CD8-positive, alpha-beta T cell (primary cell): ENCODE measurements at places on chromosomes 1 and 21.
A peak's percentile ranks its signal among the peaks of the same experiment; 100 is the strongest.

DNA sequence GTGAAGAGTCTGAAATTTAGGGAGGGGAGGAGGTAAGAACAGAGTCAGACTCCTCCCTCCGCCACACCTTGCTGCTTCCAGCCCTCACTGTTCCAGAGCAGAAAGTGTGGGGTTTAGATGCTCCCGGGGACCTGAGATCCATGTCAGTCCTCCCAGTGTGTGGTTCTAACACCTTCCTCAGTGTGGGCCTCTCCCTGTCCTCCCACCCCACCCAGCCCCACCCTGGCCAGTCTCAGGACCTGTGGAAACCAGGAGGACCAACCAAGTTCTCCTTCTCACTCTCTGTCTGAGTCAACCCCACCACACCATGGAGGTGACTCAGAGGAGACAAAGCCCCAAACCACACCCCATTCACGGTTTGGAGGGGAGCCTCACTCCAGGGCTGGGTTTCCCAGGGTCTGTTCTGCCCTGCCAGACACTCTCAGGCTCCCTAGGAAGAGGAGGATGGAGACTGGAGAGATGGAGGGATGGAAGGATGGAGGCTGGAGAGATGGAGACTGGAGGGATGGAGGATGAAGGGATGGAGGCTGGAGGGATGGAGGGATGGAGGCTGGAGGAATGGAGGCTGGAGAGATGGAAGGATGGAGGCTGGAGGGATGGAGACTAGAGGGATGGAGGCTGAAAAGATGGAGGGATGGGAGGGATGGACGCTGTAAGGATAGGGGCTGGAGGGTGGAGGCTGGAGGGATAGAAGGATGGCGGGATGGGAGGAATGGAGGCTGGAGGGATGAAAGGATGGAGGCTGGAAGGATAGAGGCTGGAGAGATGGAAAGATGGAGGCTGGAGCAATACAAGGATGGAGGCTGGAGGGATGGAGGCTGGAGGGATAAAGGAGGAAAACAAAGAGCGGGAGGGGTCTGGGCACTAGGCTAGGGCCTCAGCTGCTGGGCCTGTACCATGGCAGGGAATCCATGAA lies 100.9 kb upstream of the RUNX3 start:
- DNase-seq, result peak; percentile 84

GRCh38 chr1:225772848-225773247 lies 4.8 kb upstream of the SRP9 start:
- DNase-seq, result no peak

- no peak for DNase-seq
Observed at GRCh38 chr1:242523719-242524570, 552 bp downstream of the PLD5 start.

GRCh38 chr1:224106568-224107281 lies 7.2 kb upstream of the FBXO28 start:
- no peak for DNase-seq

DNA sequence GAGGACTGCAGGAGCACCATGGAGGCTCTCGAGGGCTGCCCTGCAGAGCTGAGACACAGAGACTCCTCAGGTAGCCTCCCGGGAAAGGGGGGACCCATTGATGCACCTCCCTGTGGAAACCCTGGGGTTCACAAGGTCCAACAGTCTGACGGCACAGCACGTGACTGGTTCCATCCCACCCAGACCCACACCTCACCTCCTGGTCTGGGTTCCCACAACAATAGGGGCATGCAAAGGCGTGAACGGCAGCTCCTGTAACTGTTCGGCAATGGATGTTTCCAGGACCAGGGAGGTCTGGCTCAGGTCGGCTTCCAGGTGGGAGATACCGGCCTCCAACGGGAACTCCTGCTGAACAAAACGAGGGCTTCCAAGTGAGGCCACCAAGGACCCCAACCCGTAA lies 86.8 kb downstream of the NPHP4 start:
- no peak for DNase-seq

DNA sequence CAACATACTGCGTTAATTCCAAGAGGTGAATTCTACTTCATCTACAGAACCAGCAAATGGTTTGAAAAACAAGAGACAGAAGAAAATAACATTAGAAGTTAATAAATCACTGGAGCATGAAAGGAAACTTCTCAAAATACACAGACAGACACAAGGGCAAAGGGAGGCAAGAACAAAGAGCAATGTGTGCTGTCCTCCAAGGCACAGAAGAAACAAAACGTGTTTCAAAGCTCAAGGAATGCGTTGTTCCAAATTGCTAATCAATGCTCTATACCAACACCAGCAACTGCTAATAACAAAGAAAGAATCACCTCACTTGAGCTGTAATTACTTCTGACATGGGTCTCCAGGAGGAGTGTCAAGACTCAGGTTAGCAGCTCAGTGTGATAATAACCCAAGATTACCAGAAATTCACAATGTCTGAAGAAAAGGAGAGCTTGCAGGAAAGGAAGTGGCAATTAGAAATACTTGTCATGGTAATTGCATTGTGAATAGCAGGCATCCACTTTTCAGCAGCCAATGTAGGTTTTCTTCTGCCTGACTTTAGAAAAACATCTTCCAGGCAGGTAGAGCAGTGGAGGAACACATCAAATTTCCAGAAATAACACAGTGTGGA lies 175.4 kb downstream of the SEC16B start:
- DNase-seq, result no peak

DNA sequence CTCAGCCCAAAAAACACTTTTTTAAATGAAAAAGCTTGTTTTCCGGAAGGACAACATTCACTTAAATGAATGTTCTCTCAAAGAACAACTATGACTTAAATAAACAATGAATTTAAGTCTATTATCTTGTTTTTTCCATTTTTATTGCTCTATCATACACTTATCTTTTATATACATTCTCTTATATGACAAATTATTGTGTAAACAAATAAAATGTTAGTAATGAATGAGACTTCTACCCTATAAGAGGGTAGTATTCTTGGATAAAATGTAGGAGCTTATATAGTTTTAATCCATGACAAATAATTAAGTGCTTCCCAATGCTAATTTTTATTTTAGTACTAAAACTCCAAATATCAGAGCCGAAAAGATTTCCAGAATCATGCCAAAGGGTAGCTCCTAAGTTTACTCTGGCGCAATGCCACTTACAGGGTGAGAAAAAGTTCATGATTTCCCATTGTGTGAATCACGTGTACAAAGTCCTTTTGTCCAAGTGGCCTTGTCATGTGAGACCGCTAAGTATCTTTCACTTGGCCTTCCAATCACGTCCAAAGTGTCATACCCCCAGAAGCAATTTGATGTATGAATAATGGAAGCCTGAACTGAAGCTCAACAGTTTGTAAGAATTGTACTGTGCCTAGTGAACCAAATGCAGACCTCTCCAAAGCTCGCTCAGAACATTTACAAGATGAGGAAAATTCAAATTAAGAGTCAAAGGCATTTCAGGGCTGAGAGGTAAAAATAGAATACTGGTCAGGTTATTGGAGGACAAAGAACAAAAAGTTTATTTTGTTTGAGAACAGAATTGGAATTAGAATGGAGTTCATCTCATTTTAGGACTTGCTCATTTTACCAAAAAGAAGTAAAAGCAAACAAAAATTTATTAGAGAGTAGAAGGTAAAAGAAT lies 56.6 kb upstream of the C1orf21 start:
- no peak for DNase-seq

DNA sequence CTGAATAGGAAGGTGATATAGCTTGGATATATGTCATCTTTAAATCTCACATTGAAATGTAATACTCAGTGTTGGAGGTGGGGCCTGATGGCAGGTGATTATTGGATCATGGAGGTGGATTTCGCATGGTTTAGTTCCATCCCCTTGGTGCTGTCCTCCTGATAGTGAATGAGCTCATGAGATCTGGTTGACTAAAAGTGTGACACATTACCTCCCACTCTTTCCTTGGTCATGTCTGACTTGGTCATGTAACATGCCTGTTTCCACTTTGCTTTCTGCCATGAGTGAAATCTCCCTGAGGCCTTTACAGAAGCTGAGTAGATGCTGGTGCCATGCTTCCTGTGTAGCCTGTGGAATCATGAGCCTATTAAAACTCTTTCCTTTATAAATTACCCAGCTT lies 664.5 kb upstream of the NR5A2 start:
- DNase-seq, result no peak

DNA sequence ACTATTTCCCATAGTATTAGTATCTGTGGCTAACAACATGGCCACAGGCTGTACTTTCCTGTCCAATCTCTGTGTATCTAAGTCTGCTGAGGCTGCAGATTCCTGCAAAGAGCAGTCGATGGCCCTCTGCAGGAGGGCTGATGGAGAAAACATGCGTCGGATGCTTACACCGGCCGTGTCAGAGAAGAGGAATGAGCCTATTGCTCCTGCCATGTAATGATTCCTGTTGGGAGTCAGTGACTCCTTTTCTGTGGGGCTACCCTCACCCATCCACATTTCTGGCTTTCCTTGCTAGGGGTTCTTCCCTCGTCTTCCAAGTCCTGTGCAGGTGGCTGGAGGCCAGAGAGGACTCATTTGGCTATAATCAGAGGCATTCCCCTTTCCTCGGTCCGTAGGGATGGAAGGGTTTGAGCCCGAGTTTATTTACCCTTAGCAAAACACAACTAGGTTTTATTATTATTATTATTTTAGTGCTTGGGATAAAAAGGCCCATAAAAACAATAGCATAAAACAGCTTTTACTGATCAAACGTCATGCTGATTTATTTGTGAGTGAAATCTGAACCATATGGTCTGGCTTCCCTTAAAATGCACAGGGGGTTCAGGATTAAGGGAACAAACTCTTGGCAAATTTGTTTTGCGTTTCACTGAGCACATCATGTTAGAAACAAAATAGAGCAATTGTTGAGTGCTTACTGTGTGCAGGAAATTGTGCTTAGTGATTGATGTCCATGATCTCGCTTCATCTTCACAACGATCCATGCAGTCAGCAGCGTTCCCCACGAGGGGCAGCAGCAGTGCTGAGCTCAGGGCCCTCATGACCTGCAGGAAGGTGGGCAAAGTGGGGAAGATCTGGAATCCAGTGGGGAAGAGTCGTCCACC lies 70.8 kb downstream of the KIF26B start:
- DNase-seq, result no peak

GRCh38 chr1:160800645-160801408 lies 4.9 kb downstream of the LY9 start:
- DNase-seq, result no peak

GRCh38 chr21:38989745-38990423 lies 184.2 kb downstream of the ETS2 start:
- no peak for DNase-seq

DNA sequence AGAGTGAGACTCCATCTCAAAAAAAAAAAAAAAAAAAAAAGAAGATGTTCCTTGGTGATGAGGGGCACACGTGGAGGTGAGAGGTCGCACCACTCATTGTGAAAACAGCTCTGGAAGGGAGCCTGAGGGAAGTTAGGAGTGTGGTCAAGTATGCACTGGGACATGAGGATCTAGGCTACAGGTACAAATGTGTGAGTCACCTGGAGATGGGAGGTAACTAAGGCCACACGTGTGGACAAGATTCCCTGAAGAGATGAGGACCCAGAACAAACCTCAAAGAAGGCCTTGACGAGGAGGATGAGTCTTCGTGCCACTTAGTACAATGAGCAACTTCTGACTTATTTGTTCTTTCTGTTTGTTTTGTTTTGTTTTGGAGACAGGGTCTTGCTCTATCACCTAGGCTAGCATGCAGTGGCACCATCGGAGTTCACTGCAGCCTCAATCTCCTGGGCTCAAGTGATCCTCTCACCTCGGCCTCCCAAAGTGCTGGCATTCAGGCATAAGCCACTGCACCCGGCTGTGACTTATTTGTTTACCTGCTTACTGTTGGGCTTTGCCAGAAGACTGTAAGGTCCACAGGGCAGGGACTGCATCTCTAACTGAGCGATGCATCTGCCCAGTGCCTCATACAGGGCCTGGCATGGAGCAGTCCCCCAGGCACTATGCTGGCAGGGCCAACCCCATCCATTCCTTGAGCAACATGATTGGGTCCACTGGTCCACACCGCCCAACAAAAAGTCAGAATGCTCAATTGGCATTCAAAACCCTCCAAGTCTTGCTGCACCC lies 6.4 kb downstream of the ASAP3 start:
- DNase-seq, result no peak

DNA sequence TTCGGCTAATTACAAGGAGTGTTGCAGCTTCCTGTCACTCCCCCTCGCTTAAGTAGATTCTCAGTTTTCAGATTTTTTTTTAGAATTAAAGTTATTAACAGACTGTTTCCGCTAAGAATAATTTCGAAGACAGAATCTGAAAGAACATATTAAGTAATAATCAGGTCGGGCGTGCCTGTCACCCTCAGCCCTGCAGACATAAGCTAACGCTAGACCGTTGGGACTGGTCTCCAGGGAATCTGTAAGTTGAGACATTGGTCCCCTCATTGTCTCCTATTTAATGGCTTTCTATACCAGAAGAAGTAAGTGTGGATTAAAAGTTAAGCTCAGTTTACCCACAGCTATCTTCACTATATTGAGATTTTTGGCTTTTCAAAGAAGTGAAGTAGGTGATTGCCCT lies 14.5 kb downstream of the NMNAT1 start:
- no peak for DNase-seq

GRCh38 chr1:8122160-8122476 lies 96.0 kb upstream of the ERRFI1 start:
- DNase-seq, result no peak

GRCh38 chr1:220730486-220730885 lies 17.6 kb upstream of the MTARC2 start:
- DNase-seq, result no peak

DNA sequence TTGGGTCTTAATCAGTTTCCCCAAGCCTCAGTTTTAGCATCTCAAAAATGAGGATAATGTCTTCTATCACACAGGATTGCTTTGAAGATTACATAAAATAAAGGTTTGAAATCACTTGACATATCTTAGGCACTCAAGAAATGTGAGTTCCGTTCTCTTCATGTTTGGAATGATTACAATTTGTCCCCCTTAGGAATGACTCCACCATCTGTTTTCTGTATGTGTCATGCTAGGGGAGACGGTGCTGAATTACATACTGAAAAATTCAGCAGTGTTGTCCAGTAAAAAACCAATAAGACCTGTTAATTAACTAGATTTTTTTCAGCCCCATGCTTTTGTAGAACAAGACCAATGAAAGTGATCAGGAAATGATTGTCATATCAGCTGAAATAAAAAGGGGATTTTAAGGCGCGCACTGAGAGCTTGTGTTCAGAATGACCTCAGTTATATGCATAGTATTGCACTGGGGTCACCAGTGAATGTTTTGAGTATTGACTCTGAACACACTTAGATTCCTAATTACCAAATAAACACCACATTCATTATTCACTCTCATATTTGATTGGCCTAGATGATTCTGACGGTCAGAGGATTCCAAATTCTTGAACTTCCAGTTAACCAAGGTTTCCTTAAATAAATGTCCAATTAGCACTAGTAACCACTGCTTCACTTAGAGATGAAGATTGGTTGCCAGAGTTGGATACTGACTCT lies 114.5 kb upstream of the KCNK2 start:
- DNase-seq, result no peak

- DNase-seq, result peak; percentile 88
Observed at GRCh38 chr1:153977250-153978240, at the start of gene JTB. Gene JTB (minus strand): TSS chr1:153977674. CDS start chr1:153977252, 422 bp downstream.

- no peak for DNase-seq
Observed at GRCh38 chr1:151715726-151716404, 738 bp downstream of the CELF3 start.

GRCh38 chr1:179777731-179778130 lies 34.6 kb downstream of the FAM163A start:
- no peak for DNase-seq

GRCh38 chr1:34371829-34372532 lies 195.3 kb downstream of the C1orf94 start:
- DNase-seq, result no peak

- no peak for DNase-seq
Observed at GRCh38 chr21:27206368-27206982, 239.6 kb upstream of the ADAMTS5 start.
